Cardiac muscle cell (in vitro differentiated cells and primary cell): ENCODE measurements at places on chromosomes 16 and 17. TPM values are rescaled to one million over a fixed set of nuclear protein-coding genes. Genes with fewer than 3 reads are reported as not detected.

DNA sequence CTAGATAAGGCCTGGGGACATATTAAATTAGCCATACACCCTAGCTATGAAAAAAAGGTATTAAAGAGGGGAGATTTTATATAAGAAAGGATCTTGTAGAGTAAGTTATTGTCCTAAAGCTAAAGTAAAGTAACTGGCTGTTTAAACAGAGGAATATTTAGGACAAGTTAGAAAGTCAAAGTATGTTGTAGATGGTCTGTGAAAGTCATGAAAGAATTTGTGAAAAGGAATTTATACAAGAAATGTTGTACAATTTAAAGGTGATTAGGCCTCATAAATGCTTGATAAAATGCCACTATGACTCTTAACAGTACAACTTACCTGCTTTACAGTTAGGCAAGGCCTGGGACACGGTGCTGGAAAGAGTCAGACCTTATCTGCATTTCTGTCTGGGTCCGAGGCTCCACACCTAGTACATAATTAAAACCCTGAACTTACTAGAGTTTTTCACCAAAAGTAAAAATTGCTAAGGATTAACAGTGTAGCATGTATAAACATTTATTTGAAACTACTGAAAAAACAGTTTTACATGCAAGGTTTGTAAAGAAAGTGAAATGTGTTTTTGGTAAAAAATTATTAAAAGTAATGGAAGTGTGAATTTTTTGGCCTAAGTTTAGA, 445.3 kb upstream of the TOM1L1 start:
- DNase-seq: no peak

DNA sequence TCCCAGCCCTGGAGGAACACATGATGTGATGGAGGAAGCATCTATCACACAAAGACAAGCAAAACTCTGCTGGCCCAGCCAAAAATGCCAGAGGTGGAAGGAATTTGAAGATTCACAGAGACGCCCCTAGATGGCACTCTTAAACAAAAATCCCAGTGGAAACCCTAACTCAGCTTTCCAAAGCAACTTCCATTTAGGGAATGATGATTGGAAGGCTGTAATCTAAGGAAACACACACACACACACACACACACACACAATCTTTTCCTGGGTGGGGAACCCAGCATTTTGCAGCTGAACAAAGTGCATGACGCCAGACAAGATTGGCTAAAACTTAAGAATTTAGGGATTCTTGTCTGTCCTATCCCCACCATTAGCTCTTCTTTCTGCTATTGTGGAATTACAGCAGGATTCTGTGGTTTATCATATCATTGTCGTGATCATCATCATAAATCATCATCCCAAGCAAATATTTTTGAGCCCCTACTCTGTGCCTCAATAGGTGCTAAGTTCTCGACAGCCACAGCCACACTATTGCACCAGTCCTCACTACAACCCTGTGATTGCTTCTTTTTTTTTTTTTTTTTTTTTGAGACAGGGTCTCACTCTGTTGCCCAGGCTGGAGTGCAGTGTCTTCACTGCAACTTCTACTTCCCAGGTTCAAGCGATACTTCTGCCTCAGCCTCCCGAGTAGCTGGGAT, 1.6 kb upstream of the LDAF1 start:
- DNase-seq: peak; percentile 86

The CHST4 gene
- 0.63 TPM in 1 of 2 replicates, not detected in the other for total RNA-seq

The SOST gene
- 0.85 and 3.2 TPM in 2 replicates for total RNA-seq

DNA sequence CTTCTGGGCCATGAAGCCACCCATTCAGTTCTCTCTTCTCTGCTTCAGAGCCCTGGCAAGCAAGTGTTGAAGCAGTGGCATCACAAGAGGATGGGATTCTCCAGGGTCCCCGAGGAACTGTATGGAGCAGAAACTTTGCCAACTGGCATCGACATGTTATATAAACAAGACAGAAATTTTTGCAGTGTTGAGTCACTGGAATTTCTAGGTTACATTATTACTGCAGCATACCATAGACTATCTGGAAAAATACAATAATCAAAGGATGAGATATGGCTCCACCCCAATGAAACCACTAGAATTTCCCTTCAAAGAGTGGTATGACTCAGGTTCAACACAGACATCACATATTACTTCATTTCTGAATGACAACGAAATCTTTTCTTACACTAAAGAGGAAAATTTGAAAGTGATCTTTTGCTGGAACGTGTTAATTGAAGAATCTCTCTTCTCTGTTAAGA, 343.0 kb upstream of the DYNLRB2 start:
- DNase-seq: peak; percentile 71

The KRTAP2-3 gene
- not detected in 2 replicates for total RNA-seq

The CIITA gene
- 0.06 TPM in 1 of 2 replicates, not detected in the other for total RNA-seq
